ENCODE measurements at places on chromosomes 7 and 10. TPM values are rescaled to one million over a fixed set of nuclear protein-coding genes. Genes with fewer than 3 reads are reported as not detected.

Gene SCIN
- total RNA-seq, result 0.06 TPM

Gene TBX20
- 1.9 TPM for total RNA-seq

Gene SPDYE9
- not detected for total RNA-seq

Gene ACTR1A
- 79.4 TPM for total RNA-seq

Gene ATOH7
- total RNA-seq, result not detected

Gene FAM204A
- total RNA-seq, result 91.3 TPM

Gene GIMAP1
- total RNA-seq, result not detected

Gene DEPP1
- total RNA-seq, result 0.15 TPM

Gene ADD3
- total RNA-seq, result 26.5 TPM

Gene BMPER
- total RNA-seq, result 0.09 TPM

DNA sequence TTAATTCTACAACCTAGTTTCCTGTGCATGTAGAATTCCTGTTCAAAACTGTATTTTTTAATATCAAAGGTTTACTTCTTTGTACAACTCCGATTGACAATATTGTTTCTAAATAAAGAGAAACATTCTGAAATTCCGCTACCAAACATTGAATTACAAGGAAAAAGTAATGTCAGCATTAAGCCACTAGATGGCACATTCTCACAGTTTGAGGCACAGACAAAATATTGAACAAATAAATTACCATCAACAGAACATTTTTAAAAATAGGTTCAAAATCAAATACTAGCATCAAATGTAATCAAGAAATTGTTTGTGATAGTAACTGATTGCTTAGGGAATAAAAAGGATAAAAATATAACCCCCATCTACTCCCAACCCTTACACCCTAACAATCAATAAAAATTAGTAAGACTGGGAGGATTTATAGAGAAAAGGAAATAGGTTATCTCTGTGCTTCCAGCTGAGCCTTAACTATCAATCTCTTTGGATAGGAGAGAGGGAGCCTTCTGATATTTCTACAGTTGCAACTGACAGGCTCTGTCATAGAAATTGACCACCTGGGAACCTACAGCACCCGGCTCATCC is 86.6 kb upstream of the C7orf33 start:
- DNase-seq, result peak; percentile 42

DNA sequence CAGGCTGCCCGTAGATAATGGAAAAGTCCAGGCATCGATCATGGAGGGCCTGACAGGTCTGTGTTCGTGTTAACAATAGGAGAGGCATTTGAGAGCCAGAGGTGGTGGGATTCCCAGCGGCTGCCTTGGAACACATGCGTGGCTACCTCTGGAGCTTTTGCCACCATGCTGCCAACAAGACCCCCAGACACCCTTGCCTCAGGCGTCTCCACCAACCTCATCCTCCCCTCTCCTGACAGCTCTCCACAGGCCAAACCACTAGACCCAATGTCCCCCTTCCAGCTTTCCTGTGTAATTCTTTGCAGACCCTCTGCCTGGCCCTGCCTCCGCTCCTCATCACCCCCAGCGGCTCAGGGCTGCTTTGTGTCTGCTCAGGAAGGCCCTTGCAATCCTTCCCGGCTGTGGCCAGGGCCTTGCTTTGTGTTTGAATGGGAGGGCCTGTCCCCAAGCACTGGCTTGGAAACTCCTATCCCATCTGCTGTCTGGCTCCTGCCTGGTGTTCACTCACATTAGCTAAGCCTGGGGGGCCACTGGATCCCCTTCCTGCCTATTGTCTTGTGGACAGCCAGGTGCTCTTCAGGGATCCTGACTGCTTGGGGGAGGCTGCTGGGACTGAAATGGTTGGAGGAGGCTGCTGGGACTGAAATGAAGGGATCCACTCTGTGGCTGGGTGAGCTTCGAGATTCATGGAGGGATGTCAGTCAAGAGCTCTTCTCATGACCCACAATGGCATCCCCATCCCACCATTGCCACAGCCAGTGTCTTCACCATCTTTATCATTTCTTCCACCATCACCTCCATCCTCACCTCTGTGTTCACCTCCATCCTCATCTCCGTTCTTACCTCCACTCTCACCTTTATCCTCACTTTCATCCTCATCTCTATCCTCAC is 60.8 kb upstream of the ELN start:
- no peak for DNase-seq

DNA sequence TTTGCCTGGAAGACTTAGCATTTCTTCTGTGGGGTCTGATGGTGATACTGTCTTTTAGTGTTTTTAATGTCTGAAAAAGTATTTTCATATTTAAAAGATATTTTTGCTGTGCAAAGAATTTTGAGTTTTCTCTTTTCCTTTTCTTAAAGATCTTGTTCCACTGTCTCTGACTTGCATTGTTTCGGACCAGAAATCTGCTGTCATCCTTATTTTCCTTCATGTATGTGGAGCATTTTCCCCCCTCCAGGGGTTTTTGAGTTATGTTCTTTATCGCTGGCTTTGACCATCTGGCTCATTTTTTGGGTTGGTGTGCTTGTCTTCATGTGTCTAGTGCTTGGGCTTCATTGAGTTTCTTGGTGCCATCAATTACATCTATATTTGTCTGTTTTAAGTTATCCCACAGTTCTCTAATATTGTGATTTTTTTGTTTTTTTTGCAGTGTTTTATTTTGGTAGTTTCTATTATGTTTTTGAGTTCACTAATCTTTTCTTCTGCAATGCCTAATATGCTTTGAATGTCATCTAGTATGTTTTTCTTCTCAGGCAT is 119.9 kb downstream of the MGMT start:
- no peak for DNase-seq

- no peak for DNase-seq
These were observed 378.8 kb upstream of the PODXL start for GRCh38 chr7:131935180-131935579.

GRCh38 chr10:127415901-127416581 is 133.1 kb upstream of the NPS start:
- no peak for DNase-seq

DNA sequence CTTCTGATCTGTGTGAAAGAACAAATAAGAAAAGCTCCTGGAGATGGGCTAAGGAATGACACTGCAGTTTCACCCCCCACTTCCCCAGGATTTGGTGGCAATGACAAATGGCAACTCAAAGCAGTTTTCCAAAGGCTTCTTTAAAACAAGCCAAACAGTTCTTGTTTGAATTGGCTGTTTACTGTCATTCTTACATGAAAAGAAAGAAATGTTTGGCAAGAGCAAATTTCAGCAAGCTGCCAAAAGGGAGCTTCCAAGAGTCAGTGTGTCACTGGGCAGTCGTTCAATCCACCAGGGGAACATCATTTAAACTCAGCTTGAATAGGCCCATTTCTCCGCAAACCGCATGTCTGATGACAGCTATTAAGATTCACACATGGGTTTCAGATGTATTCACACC is 119.0 kb upstream of the RHOBTB1 start:
- DNase-seq, result no peak

- DNase-seq, result no peak
These were observed 3.4 kb upstream of the MIOS start for GRCh38 chr7:7563269-7563668.

DNA sequence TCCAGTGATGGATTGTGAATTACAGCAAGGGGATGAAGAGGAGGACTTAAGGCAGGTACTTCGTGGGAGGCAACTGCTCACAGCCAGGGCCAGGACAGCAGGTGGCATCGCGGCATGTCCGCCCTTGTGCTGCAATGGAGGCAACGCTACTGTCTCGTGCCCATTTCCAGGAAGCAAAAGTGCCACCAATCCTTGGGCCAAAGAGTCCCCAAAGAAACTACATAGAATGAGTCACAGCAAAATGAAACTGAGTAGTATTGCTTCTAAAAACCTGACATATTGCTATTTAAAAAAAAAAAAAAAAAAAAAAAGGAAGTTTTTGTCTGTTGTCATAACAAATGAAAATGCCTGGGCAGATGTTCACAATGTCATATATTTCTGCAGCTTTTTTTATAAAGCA is 46.6 kb downstream of the RSU1 start:
- DNase-seq, result no peak

DNA sequence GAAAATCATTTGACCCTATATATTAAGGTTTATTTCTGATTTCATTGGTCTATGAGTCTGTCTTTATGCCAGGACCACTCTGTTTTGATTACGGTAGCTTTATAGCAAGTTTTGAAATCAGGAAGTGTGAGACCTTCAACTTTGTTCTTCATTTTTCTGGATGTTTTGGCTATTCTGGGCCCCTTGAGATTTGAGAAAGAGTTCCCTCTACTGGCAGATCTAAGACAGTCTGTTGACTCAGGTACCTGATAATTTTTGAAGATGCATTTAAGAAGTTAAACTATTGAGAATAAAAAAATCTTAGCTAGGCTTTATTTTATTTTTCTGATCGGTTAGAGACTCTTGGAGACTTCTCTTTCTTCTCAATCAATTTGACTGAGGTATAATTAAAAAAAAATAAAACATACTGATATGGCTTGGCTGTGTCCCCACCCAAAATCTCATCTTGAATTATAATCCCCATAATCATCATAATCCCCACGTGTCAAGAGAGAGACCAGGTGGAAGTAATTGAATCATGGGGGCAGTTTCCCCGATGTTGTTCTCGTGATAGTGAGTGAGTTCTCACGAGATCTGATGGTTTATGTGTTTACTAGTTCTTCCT is 209.2 kb downstream of the SNX10 start:
- peak; percentile 42 for DNase-seq

GRCh38 chr10:75165684-75166622 is 44.6 kb upstream of the VDAC2 start:
- no peak for DNase-seq

DNA sequence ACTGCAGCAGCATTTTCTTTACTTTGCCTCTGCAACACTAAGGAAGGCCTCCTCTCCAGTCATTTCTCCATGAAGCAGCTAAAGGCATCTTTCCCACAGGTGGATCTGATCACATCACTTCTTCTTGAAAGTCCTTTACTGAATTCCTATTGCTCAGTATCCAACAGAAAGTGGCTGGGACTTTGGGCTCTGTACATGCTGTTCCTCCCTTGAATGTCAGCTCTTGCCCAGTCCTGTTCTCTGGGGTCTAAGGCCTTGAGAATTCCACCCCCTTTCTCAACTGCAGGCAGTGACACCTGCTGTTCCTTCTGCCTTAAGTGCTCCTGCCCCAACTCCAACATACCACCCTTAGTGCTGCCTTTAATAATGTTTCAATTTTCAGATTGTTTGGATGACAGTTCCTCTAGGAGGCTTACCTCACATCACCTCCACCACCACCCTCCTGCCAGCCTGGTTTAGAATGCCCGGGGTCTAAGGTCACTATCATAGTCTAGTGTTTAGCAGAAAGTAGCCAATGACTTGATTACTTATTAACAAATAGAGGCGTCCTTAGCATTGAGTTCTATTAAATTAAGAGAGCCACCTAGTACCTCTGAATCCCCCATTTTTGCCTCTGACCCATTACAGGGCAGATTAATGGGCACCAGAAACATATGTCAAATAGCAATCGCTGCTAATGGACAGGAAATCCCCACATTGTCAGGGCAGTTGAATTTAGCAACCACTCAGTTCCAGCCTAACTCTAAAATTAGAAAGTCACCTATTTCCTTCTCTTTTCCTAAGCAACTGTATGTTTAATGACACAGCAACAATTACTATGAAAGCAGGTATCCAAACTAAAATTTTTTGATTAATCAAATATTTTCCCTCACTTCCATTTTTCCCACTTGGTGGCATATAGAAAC is 11.4 kb downstream of the INHBA start:
- no peak for DNase-seq

DNA sequence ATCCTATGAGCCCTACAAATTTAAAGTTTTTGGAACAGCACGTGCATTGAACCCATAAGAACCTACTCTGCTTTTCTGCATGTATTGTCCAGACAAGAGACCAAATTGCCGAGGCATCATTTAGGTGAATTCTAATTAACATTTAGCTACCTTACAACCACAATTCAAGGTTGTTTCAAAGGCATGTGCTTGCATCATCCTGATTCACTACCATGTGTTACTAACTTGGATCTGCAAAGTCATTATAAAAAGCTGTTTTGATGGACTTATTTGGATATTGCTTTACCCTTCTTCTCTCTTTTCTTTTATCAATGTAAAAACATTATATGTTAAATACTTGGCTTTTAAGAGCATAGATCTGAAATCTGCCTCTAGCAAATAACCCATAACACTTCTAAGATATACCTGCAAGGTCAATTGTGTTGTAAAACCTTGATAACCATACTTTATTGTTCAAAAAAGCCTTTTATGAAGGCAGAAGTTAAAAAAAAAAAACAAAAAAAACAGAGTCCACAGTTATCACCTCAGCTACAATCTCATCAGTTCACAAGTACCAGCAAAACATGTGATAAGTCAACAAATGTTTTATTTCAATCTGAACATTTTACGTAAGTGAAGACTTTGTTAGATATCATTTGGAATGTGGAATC is 51.9 kb downstream of the CFTR start:
- no peak for DNase-seq

GRCh38 chr10:86113983-86114382 is 252.6 kb downstream of the GRID1 start:
- DNase-seq, result no peak

GRCh38 chr10:101358706-101359300 is 4.8 kb downstream of the BTRC start:
- no peak for DNase-seq

GRCh38 chr10:101959346-101959916 is 96.5 kb downstream of the ARMH3 start:
- DNase-seq, result no peak

GRCh38 chr7:36651404-36651803 is 72.9 kb downstream of the AOAH start:
- DNase-seq, result peak; percentile 49

DNA sequence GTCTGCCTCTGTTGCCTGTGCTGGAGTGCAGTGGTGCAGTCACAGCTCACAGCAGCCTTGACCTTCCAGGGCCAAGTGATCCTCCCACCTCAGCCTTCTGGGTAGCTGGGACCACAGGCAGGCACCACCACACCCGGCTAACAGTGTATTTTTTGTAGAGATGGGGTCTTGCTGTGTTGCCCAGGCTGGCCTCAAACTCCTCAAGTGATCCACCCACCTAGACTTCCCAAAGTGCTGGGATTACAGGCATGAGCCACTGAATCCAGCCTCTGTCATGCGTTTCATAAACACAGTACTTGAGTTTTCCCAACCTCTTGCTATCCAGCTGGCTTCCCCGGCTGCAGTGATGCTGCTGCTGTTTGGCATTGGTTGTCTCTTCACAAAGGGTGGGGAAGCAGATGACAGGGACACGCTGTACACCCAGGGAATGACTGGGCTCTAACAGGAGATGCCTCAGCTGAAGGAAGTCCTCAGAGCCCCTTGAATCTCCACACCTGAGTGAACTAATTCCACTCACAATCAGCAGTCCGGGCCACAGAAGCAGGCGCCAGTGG is 191.5 kb downstream of the DIP2C start:
- DNase-seq, result no peak

- DNase-seq, result no peak
These were observed 178.3 kb downstream of the PTN start for GRCh38 chr7:137165241-137165640.

GRCh38 chr10:123175389-123176387 is 21.5 kb downstream of the BUB3 start:
- DNase-seq, result no peak

DNA sequence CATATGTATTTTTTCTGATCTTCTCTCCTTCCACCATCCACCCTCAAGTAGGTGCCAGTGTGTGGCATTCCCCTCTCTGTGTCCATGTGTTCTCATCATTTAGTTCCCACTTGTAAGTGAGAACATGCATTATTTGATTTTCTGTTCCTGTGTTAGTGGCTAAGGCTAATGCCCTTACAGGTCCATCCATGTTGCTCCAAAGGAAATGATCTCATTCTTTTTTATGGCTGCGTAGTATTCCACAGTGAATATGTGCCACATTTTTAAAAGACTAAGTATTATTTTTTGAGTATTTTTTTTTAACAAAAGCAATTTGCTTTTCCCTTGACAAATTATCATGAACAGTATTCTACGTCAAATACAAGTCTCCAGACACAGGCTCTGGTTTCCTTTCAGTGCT is 86.4 kb upstream of the ZNF746 start:
- no peak for DNase-seq

- DNase-seq, result peak; percentile 51
These were observed 2.0 kb downstream of the AGAP3 start for GRCh38 chr7:151088019-151088855.

Measured in Daoy (cell line).